ENCODE measurements at places on chromosomes 1 and 21.

- no peak for DNase-seq
Observed at GRCh38 chr1:184892116-184892515, 82.2 kb downstream of the NIBAN1 start.

DNA sequence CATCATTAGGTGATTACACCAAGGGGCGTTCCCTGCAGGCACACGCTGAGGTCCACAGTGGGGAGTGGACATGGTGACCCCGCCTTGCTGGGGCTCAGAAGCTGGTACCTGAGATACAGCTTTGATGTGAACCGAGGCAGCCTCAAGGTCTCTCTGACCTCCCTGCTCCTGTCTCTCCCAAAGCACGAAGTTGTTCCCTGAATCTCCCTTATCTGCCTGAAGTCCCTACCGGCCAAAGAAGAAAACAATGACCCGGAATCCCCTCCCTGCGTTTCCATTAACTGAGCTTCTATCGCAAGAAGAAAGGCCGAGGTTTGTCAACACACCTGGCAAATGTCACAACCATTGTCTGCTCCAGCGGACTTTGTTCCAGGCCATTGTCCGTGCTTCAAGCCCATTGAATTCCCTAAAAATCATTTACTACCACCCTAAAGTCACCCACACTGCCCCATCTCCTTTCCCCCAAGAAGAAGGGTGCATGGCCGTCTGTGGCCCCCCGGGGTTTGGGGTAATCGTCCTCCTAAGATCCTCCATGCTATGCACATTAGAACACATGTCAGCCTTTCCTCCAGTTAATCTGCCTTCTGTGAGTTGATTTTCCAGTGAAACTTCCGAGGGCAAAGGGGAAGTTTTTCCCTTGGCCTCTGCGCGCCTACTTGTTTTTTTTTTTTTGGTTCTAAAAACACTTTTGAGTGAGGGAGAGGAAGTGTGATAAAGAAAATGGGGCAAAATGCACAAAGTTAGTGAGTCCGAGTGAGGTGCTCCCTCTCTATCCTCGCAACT is 48.1 kb upstream of the COL18A1 start:
- no peak for DNase-seq

- no peak for DNase-seq
Observed at GRCh38 chr1:213969958-213970555, 17.7 kb upstream of the PROX1 start.

- peak; percentile 57 for DNase-seq
Observed at GRCh38 chr1:33256471-33257206, at the start of gene ZNF362. TSS of gene ZNF362 (plus strand) at chr1:33256492. CDS start at chr1:33270575, 14,083 bp downstream.

DNA sequence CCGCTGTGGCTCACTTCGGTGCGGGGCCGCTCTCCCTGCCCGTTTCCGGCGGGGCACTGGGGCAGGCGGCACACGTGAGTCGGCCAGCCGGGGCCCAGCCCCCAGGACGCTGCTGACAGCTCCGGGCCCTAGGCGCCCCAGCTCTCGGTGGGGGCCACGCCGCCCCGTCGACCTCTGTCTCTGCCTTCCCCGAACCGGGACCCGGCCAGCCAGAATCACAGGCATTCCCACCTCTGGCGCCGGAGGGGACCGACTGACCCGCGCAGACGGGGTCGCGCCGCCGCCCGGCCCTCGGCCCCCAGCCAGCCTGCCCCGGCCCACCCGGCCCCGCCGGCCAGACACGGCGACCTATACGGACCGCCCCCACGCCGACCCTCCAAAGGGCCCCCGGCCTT is 755 bp downstream of the SCMH1 start:
- DNase-seq: no peak

DNA sequence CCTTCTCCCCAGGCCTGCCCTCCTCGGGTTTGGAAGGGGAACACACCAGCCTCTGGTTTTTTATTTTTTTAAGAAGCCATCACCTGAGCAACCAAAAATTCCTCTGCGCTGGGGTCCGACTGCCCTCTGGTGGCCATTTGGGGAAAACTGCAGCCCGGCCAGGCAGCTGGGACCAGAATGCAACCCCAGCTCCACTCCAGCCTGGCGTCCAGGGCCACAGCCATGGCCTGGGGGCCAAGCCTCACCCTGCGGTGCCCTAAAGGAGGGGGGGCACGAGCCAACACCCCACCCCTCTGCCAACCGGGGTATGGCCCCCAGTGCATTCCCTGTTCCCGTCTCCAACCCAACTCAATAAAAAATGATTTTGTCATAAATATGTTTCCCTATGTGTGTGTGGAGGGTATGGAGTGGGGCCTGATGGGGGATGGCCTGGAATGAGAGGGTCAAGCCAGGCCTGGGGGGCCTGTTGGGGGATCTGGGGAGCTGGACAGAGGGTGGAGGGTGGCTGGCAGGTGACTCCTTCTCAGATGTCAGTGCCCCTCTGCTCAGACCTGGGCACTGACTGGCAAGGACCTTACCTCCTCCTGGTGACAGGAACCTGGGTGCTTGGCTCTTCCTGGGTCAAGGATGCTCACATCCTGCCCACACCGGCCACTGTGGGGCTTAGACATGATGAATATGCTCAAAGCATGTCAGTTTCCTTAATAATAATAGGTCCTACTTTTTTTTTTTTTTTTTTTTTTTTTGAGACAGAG is 3.2 kb downstream of the GPR3 start:
- DNase-seq: peak; percentile 70

DNA sequence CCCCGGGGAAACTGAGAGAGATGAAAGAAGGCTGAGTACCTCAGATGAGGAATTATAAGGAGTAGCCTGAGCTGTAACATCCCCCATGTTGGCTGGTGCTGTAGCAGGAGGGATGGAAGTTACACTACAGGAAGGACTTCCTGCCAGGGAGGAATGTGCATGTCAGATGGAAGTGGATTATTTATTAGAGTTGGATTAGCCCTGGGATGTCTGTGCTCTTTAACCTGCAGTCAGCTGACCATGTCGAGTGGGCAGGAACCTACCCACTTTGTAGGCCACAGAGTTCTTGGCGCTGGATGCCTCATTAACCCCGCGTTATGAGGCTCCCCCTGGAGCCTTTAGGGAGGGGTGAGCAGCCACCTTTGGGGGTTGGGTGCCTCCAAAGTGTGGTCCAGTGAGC is 757 bp upstream of the SEMA4A start:
- DNase-seq: no peak

GRCh38 chr1:54812801-54813484 is 11.8 kb upstream of the TTC22 start:
- no peak for DNase-seq

GRCh38 chr1:2009101-2010053 is 5.8 kb upstream of the CFAP74 start:
- DNase-seq: no peak

DNA sequence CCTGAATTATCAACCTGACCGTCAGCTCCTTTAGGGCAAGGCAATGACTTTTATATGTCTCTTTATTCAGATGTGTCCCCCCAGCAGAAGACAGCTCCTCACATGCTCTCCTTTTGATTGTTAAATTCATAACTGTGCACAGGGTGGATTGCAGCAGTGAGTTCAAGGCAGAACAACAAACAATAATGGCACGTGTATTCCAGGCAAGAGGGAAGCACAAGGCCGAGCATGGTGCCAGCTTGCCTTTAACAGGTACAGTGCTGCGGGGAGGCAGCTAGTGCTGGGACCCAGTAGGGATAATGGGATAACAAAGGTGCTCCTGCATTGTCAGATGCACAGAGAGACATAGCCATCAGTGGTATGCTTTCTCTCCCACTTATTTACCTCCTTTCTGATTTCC is 248.4 kb downstream of the RHOU start:
- no peak for DNase-seq

GRCh38 chr1:20496241-20496661 is 10.2 kb upstream of the CAMK2N1 start:
- no peak for DNase-seq

DNA sequence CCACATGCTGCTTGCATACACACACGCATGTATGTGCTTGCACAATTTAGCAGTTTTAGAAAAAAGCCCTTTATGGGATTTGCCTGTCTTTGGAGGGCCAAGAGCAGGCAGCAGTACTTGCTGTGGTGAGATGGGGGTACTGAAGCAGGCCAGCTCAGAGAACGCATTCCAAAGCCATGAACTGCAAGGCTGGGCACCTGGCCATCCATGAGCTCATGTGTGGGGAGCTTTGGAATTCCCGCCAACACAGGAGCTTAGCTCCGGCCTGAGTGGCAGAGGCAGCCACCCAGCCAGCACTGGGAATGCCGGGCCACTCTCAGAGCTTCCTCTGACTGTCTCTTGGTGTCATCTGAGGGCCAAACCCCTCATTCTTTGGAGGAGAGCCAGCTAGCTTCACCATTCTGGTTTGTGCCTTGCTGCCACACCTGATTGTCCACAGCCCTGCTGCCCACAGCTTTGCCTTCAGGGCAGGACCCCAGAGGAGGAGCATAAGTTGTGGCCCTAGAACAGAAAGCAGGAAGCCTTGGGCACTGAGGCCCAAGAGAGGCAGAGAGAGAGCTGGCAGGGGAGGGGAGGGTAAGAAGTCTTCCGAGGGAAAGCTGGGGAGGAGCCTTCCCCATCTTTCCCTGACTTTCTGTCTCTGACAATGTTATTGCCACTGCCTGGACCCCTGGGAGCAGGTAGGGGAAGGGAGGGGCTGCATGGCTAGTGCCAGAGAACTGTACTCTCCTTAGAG is 92.1 kb upstream of the POU3F1 start:
- no peak for DNase-seq

- no peak for DNase-seq
Observed at GRCh38 chr21:28541371-28542112, 451.1 kb downstream of the LTN1 start.

- DNase-seq: no peak
Observed at GRCh38 chr21:44294391-44295162, 5.3 kb upstream of the PFKL start.

DNA sequence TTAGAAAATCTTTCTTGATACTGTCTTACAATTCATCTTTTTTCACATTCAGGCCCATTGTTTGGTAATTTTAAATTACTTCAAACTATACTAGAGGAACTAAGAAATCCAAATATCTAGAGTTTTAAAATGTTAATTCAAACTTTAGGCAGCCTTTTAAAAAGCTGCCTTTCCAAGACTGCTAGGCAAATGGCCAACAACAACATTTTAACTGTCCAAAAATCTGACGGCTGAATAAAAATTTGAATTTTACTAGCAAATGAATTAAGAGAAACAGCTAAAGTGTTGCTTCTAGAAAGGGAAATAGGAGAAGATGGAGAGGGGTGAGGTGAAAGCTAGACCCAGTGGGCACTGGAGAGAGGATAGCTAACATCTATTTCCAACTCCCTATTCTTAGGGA is 17.2 kb downstream of the DPYD start:
- no peak for DNase-seq

DNA sequence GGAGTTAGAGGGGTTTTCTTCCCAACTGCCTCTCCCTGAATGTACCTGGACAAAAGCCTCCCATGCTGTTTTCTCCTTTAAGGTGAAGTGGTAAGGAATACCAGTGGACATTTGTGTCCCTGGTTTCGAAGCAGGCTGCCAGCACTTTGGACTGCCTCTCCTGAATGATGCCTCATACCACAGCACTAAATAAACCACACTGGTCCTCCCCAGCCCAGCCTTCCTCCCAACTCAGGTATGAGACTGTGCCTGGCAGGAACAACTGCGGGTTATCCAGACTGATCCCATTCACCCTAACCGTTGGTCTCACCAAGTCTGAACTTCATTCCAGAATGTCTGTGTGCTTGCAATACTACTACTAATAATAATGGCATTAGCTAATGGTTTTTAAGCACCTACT is 9.3 kb downstream of the COQ8A start:
- DNase-seq: no peak

DNA sequence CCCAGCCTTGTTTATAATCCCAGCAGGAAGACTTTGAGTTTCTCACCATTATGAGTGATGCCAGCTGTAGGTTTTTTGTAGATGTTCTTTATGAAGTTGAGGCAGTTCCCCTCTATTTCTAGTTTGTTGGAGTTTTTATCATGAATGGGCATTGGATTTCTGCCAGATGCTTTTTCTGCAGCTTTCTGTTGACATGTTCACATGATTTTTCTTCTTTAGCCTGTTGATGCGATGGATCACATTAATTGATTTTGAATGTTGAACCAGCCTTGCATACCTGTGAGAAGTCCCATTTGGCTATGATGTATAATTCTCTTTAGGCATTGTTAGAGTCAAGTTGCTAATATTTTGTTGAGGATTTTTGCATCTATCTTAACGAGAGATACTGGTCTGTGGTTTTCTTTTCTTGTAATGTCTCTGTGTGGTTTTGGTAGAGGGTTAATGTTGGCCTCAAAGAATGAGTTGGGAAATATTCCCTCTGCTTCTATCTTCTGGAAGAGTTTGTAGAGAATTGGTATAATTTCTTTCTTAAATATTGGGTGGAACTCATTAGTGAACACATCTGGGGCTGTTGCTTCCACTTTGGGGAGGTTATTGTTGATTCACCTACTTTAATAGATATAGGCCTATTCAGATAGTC is 33.2 kb downstream of the ZBTB40 start:
- DNase-seq: no peak

GRCh38 chr1:195076682-195077081 is 1531.6 kb downstream of the KCNT2 start:
- no peak for DNase-seq

GRCh38 chr1:162741574-162741973 is 48.9 kb upstream of the HSD17B7 start:
- DNase-seq: no peak

- no peak for DNase-seq
Observed at GRCh38 chr1:20719871-20720620, 2.2 kb upstream of the KIF17 start.

- DNase-seq: no peak
Observed at GRCh38 chr1:7549277-7550161, 221.6 kb upstream of the VAMP3 start.
